Breast epithelium (tissue), 4 donors: ENCODE measurements at places on chromosomes 3 and 15. TPM values are rescaled to one million over a fixed set of nuclear protein-coding genes. Genes with fewer than 3 reads are reported as not detected.

DNA sequence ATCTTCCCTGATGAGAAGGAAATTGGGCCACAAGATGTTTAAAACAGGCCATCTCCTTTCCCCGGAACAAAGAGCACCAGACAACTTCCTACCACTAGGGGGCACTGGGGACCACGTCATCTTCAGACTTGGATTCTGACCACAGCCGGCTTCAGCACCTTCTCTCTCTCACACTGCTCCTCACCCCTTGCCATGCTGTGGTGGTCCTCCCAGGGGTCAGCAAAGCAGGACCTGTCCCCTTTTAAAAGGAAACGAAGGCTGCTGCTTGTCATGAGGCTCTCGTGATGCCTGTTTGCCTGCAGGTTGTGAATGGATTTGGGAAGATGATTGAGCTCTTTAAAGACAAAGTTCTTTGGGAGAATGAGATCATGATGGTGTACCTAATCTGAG is 16.2 kb downstream of the RFT1 start:
- DNase-seq: peak; percentile 78

ITPKA gene
- not detected for total RNA-seq

GRCh38 chr15:64035525-64035924 is 10.8 kb downstream of the DAPK2 start:
- DNase-seq: no peak

DCBLD2 gene
- 27.2 TPM for total RNA-seq

CPN2 gene
- total RNA-seq: 0.16 TPM
